ENCODE measurements at places on chromosomes 16 and 17. TPM values are rescaled to one million over a fixed set of nuclear protein-coding genes. Genes with fewer than 3 reads are reported as not detected.

GRCh38 chr16:89312194-89312593 lies 94.7 kb downstream of the ZNF778 start:
- H3K4me3 ChIP-seq = no peak overlapping the region
- no peak overlapping the region for H3K27ac ChIP-seq
- peaks cover 16% of the 10 kb centered on the region for H3K36me3 ChIP-seq

- peak; percentile 98 for DNase-seq
- H3K27me3 ChIP-seq = no peaks in the 10 kb centered on the region
- peak overlapping the region; percentile 91 for H3K27ac ChIP-seq
Measured at GRCh38 chr16:77273-77806, 685 bp upstream of the MPG start.

DNA sequence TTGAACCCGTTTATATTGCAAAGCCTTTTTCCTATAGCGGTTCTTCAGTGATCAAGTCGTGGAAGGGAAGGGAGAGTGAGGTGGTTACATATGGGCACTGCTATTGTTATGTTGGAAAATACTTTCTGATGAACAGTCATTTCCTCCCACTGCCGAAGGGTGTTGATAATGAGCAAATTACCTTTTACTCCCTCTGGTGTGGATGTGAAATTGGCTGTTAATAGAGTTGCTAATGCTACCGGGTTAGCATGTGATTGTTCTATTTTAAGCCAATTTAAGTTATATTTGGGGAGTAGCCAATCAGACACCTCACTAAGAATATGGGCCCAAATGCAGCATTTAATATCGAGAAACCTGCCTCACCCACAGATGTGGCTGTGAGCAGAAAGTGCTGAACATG lies 15.6 kb upstream of the PMFBP1 start:
- H3K27ac ChIP-seq = no peak overlapping the region
- H3K4me1 ChIP-seq = peaks cover 13% of the 10 kb centered on the region
- no peaks in the 10 kb centered on the region for H3K27me3 ChIP-seq
- H3K4me3 ChIP-seq = no peak overlapping the region
- no peak for DNase-seq

- H3K4me3 ChIP-seq = no peak overlapping the region
- no peak overlapping the region for H3K27ac ChIP-seq
- peaks cover 24% of the 10 kb centered on the region for H3K36me3 ChIP-seq
- peaks cover 14% of the 10 kb centered on the region for H3K4me1 ChIP-seq
- DNase-seq = no peak
- H3K27me3 ChIP-seq = no peaks in the 10 kb centered on the region
Measured at GRCh38 chr16:84595052-84595481, 22.8 kb downstream of the COTL1 start.

DNA sequence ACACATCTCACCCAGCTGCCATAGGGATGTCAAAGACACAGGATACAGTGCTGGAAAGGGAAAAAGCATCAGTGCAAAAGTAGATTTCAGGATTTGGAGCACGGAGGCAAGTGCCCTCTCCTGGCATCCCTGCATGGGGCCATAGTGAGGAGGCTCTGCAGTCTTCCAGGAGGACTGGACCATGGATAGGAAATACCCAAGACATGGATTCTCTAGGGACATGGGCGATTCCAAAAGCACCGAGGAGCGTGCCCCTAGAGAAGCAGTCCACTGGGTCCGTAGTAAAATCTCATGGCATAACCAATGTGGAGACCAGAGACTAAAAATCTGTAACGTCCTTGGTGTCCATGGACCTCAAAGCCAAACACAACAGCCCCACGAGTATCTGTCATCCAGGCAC lies 818.2 kb downstream of the KCNJ18 start:
- H3K4me3 ChIP-seq = no peak overlapping the region
- no peaks in the 10 kb centered on the region for H3K27me3 ChIP-seq

GRCh38 chr17:36494674-36495073 lies 8.2 kb downstream of the ZNHIT3 start:
- H3K36me3 ChIP-seq = peaks cover 69% of the 10 kb centered on the region
- H3K27me3 ChIP-seq = no peaks in the 10 kb centered on the region
- H3K4me1 ChIP-seq = peaks cover 6% of the 10 kb centered on the region

- peaks cover 24% of the 10 kb centered on the region for H3K36me3 ChIP-seq
- H3K4me3 ChIP-seq = no peak overlapping the region
- no peak for DNase-seq
Measured at GRCh38 chr17:5184288-5184687, 7.4 kb downstream of the ZNF594 start.

DNA sequence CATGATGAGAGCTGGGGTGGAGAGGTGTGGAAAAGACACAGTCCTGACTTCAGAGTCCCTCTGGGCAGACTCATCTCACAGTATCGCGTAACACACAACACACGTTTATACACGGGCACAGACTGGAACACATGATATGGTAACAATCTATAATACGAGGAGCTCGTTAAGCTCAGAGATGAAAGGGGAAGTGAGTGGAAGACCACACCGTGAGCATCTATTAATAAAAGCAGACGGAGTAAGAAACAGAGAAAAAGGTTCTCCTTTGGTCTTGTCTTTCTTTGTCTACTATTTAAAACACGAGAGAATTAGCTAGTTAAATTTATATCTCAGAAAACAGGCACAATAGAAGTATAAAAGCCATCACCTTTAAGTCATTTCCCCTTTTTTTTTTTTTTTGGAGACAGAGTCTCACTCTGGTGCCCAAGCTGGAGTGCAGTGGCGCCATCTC lies 13.5 kb downstream of the ANKRD11 start:
- no peaks in the 10 kb centered on the region for H3K36me3 ChIP-seq
- H3K27me3 ChIP-seq = no peaks in the 10 kb centered on the region
- peaks cover 26% of the 10 kb centered on the region for H3K4me1 ChIP-seq
- no peak for DNase-seq
- no peak overlapping the region for H3K4me3 ChIP-seq

DNA sequence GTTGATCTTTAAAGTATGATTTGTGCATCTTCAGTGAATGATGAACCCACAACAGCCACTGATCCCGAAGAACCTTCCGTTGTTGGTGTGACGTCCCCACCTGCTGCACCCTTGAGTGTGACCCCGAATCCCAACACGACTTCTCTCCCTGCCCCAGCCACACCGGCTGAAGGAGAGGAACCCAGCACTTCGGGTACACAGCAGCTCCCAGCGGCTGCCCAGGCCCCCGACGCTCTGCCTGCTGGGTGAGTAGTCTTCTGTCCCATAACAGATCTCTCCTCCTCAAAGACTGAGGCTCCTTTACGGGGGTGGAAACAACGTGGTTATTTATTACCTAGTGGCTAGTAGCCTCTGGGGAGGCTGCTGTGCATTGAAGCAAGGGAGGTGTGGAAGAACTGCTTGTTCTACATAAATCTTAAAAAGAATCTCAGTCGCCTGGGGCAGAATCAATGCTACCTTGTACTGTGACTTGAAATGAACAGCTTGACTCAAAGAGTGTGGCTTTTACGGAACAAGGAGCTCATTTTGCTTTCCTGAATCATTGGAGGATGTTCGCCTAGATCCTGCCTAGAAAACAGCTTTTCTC lies 63.0 kb upstream of the CLEC18A start:
- H3K4me3 ChIP-seq = no peak overlapping the region
- H3K4me1 ChIP-seq = peaks cover 9% of the 10 kb centered on the region
- no peaks in the 10 kb centered on the region for H3K27me3 ChIP-seq
- peaks cover 3% of the 10 kb centered on the region for H3K36me3 ChIP-seq
- peak; percentile 25 for DNase-seq

- peak overlapping the region; percentile 98 for H3K27ac ChIP-seq
- H3K4me1 ChIP-seq = peaks cover 30% of the 10 kb centered on the region
- H3K27me3 ChIP-seq = no peaks in the 10 kb centered on the region
- no peaks in the 10 kb centered on the region for H3K36me3 ChIP-seq
Measured at GRCh38 chr17:27295945-27296344, 2.0 kb downstream of the WSB1 start.

DNA sequence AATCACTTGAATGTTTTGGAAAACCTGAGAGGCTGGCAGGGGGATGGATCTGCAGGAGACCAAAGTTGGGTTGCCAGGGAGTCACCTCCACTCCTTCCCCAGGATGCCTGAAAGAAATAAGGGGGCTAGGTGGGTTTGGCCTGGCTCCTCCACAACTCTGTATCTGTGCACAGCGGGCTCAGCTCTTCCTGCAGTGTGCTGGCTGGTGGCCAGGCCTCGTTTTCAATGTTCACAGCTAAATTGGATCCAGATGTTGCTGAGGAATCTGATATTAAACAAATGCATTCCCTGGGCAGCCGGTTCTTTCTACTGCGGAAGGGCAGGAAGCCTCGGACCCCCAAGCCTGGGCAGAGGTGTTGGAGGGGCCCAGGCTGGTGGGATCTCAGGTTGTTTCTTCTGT lies 106.2 kb downstream of the N4BP1 start:
- H3K27ac ChIP-seq = no peak overlapping the region
- peaks cover 16% of the 10 kb centered on the region for H3K4me1 ChIP-seq
- H3K4me3 ChIP-seq = no peak overlapping the region

GRCh38 chr16:35194681-35195080 lies 1735.3 kb downstream of the TP53TG3F start:
- DNase-seq = no peak
- H3K36me3 ChIP-seq = no peaks in the 10 kb centered on the region
- H3K27ac ChIP-seq = no peak overlapping the region
- H3K4me1 ChIP-seq = no peaks in the 10 kb centered on the region
- H3K27me3 ChIP-seq = no peaks in the 10 kb centered on the region

- no peak overlapping the region for H3K27ac ChIP-seq
- H3K4me3 ChIP-seq = no peak overlapping the region
- H3K36me3 ChIP-seq = no peaks in the 10 kb centered on the region
- DNase-seq = no peak
- H3K4me1 ChIP-seq = no peaks in the 10 kb centered on the region
Measured at GRCh38 chr17:6159541-6160231, 89.5 kb downstream of the WSCD1 start.

DNA sequence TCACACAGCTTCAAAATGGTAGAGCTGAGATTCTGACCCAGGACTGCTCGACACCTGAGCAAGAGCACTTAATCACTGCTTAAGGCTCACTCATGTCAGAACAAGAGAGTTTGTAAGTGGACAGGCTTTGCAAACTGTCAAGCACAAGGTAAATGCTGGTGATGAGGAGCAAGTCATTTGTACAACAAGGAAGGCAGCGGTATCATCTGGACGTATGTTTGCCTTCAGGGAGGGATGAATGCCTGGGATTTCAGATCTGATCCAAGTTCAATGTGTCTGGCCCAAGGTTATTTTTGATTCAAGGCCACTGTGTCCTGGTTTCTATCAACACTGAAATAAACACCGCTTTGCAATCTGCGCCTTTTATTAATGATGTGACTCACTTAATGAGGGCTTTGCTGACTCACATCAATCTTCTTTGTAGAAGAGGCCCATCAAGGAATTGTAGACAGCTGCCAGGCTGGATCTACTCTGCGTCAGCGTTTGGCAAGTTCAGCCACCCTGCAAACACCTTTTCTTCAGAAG lies 174.4 kb upstream of the HS3ST3A1 start:
- DNase-seq = no peak
- no peak overlapping the region for H3K27ac ChIP-seq
- H3K4me1 ChIP-seq = no peaks in the 10 kb centered on the region
- no peaks in the 10 kb centered on the region for H3K27me3 ChIP-seq

DNA sequence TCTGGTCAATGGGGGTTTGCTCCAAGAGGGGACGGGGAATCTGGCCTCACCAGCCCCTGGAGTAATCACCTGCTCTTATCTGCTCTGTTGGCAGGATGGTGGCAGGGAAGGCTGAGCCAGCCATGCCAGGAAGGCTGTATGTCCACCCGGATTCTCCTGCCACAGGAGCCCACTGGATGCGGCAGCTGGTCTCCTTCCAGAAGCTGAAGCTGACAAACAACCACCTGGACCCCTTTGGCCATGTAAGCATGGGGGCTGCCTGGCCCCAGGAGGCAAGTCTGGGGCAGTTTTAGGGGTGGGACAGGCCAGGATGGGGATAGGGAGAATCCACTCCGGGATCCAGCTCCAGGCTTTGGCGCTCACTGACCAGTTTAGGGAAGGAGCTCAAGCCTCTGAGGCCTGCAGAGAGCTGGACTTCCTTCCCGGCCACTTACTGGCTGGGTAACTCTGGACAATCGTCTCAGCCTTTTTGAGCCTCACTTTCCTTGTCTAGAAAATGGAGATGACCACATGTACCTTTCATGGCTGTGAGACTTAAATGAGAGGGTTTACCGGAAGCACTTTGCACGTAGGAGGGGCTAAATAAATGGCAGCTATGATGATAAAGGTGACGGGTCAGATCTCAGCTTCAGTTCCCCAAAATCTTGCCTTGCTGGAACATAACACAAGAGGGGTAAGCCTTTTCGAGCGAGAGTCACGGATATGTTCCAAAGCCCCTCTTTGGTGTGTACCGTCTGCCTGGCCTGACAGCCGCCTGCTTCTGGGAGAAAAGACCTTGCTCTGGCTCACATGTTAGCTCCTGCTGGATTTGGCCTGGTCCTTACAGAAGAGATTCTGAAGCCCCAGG lies 15.4 kb downstream of the TBX4 start:
- no peak overlapping the region for H3K27ac ChIP-seq
- no peak overlapping the region for H3K4me3 ChIP-seq
- H3K4me1 ChIP-seq = peaks cover 2% of the 10 kb centered on the region
- H3K27me3 ChIP-seq = no peaks in the 10 kb centered on the region

DNA sequence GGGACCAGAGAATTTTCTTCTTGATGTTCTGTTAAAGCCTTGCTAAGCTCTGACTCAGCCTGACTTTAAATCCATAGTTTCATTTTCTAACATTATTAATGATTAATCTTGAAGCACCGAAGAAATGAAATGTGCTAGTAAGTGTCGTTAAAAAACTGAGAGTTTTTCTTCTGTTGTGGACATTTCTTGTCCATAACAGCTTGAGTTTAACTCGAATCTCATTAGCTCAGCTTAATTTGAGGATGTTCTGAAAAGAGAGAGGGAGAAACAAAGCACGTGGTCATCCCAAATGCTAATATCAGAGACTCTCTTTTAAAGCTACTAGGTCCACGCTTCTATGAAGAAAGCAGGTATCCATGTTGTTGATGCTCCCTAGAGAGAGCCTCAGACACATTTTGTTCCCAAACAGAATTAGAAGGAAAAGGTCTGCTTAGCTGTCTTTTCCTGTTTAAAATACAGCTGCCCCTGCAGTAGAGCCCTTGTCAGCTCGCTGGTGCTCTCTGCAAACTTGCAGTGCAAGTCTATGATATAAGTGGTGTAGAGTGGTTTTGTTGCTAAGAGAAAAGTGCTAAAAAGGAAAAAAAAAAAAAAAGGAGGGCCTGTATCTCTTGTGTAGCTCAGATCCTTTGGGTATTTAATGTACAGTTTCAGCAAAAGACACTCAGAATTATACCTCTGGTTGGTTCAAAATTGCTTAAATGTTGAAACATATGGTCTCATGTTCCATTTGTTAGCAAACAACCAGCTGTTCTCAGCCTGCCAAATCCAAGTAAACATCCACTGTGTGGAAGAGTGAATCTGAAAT lies 191.1 kb upstream of the TBX2 start:
- peak overlapping the region; percentile 4 for H3K27ac ChIP-seq
- H3K27me3 ChIP-seq = no peaks in the 10 kb centered on the region
- H3K4me3 ChIP-seq = peak overlapping the region; percentile 40
- no peak for DNase-seq
- no peaks in the 10 kb centered on the region for H3K36me3 ChIP-seq

The ZC3H18 gene
- total RNA-seq = 10.6 TPM

The OTOA gene
- under 0.01 TPM for total RNA-seq

The CFAP97D1 gene
- total RNA-seq = not detected

The TNP2 gene
- total RNA-seq = not detected

The FBXW10 gene
- total RNA-seq = under 0.01 TPM

The CCL4 gene
- total RNA-seq = 0.36 TPM

The SYCE1L gene
- total RNA-seq = not detected

The SUZ12 gene
- 22.1 TPM for total RNA-seq

The ABCA6 gene
- total RNA-seq = 30.4 TPM

The ITGAL gene
- total RNA-seq = not detected

The P2RX1 gene
- total RNA-seq = not detected

The GGT6 gene
- total RNA-seq = not detected

The TCAP gene
- 0.29 TPM for total RNA-seq

The KRT33A gene
- not detected for total RNA-seq

All from osteoblast (primary cell).